ENCODE measurements at places on chromosomes 11 and 22.

DNA sequence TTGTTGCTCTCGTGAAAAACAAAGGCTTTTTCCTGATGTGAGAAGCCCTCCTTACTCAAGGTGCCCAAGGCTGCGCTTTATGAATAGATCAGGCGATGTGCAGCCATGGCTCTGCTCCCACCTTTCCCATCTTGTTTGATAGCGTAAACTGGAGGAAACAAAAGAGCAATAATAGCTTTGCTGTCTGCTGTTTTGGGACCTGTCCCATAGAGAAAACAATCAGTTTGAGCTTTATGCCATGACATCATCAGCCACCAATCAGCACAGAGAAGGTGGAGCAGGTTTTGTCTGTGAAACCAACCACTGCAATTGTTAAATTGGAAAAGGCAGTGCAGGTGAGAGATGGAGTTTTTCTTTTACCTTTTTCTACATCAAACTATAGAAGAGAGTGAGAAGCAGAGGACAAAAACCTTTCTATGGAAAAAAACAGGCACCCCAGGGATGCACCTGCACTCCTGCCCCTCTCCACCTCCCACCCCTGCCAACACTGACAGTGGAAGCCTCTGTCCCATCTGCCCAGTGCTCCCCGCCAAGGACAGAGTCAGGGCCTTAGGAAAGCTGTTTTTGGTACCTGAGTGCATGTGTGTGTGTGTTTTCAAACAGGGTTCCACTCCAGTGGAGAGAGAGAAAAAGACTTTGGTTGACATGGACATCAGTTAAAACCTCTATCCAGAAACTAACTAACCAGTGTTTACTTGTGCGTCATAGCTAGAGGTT is 80.7 kb downstream of the MICAL3 start:
- no peak for DNase-seq

- peak; percentile 92 for DNase-seq
Measured at GRCh38 chr11:119445850-119446249, 22.9 kb upstream of the THY1 start.

DNA sequence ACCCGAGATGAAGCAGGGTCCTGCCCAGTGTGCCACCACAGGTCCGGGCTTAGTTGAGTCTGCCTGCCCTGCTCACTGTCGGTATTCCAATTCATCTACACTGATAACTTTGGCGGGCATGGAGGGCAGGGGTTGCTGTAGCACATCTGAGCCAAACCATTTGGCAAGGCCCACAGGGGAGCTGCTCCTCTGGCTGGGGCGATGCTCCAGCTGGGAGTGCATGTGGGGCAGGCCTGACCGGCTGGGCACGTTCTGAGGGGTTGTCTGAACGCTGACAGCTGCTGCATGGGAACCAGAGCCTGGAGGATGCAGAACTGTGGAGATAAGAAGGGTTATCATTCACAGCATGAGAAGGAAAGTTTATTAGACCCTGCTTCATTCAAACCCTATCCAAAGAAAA is 40.4 kb downstream of the DRG1 start:
- no peak for DNase-seq

DNA sequence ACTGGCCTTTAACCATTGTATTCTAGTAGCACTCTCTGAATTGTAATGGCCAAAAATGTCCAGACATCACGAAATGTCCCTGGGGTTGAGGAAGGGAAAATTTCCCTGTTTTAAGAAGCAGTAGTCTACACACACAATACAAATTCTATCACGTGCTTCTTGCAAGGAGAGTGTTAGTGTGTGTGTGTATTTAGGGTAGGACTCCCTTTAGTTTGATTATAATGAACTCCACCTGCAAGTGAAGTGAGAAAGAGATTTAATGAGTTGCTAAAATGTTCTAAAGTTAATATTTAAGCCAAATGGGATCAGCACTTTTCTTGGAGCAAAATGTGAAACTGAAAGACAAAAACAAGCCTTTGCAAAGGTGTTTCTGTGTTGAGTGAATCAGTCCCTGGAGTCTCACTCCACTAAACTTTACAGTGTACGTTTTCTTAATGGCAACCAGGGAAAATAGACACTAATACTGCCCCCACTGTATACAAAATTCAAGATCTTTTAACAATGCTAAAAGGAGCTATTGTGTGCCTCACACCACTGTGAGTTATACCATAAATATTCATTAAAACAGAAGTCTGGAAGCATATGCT is 590.3 kb upstream of the TENM4 start:
- no peak for DNase-seq

Data from EH (cell line).